Right renal cortex interstitium (tissue), 3 donors: ENCODE measurements at places on chromosomes 2 and 18.

GRCh38 chr18:25563346-25563745, 211.4 kb upstream of the ZNF521 start:
- no peak for DNase-seq

DNA sequence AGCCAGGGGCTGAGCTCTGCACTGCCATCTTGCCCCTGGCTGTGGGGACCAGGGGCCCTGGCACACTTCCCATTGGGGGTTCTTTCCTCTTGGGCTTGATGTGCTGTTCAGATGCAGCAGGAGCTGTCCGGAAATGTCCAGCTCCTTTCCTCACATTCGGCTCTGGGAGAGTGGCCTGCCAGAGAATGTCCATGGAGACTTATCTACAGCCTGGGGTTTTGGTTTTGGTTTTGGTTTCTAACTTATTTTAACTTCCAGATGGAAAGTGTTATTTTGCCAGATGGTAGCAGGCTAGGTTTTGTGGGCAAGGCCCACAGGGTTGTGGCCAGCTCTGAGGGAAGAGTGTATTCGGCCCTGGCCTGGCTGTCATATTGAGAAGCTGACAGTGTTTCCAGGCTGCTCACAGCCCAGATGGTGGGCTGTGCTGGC, 177.3 kb downstream of the ANKRD30B start:
- DNase-seq, result no peak

DNA sequence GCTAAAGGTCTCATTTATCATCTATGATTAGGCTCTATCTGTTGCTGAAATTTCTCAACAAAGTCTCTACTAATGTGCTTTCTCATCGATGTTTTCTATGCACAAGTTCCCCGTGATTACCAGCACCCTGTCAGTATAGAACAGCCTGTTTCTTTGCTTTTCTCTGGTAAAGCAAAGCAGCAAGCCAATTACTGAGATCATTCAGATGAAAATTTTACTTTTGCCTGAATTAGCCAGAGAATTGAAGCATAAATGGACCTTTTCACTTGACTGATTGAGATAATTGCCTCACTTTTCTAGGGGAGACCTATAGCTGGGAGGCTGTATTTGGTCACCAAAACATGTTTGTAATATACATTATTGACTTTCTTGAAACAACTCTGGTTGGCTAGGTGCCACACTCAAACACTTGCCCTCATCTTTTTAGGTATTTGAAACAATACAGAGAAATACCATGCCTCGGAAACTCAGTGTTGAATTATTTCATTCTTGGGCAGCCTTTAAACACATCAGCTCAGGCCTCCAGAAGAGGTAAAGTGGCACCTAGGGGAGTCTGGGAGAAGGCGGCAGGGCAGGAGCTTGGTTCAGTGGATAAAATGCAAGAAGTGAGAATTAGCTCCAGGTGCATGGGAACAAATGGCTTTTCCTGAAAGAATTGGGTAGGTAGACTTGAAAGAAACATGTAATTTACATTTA, 96.2 kb downstream of the GALNT3 start:
- no peak for DNase-seq

DNA sequence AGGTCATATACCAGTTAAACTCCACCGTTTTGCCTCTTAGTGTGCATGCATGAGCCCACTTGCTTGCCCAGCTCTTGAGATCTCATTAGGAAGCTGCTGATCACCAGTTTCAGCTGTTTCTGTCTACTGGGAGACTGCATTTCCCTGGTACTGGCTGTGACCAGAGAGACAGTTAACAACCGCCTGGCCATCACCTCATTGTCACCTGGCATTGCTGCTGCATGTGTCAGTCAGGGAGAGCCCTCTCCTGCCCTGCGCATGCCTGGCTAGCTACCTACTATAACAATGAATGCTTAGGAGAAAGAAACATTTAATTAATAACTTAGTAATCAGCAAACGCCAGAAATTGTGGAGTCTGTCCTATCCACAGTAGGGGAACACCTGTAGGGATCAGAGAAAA, 265.8 kb upstream of the CYRIA start:
- no peak for DNase-seq

DNA sequence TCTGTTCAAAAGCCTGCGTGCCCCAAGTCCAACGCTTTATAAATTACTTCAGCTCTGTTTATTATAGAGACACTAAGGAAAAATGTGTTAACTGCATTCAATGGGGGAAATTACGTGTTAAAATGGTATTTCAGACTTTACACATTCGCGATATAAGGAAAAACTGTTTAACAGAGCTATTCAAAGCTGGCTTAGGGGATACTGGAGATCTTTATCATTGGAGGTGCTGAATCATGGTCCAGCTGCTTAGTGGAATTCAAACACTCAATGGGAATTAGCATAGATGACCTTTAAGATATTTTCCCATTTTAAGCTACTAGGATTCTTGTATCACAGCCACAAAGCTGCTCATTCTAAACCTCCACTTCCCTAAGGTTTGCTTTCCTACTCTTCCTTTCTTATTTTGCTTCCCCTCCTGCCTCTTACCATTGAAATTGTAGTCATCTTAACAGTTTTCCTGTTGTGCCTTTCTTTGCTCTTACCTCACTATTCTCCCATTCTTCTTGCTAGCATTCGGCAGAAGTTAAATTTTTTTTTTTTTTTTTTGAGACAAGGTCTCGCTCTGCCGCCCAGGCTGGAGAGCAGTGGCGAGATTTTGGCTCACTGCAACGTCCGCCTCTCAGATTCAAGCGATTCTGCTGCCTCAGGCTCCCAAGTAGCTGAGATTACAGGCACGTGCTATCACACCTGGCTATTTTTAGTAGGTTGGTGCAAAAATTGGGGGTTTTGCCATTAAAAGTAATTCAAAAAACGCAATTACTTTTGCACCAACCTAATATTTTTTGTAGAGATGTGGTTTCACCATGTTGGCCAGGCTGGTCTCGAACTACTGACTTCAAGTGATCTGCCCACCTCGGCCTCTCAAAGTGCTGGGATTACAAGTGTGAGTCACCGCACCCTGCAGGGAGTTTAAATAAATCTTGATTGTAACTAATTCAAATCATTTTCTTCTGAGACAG, 6.5 kb downstream of the SULT6B1 start:
- no peak for DNase-seq

DNA sequence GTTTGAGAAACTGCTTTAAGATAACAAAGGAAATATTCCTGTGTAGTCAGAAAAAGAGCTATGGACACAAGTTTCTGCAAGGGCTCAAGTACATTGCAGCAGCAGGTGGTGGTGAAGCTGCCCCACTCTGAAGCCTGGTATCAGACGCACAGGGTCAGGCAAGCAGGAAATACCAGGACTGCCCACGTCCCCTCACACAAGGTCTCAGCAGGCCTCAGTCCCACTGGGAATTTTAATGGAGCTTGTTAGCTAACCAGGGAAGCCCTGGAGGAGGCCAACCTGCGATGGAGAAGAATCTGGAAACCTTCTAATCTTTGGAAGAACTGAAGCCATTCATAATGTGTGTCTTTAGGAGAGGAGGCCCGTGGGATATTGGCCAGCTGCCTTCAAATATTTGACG, 168.3 kb downstream of the UXS1 start:
- DNase-seq, result no peak
